CD4-positive, alpha-beta memory T cell (primary cell): ENCODE measurements at places on chromosomes 4 and X.

GRCh38 chr4:138392751-138393308, 150.7 kb upstream of the SLC7A11 start:
- no peak for DNase-seq

DNA sequence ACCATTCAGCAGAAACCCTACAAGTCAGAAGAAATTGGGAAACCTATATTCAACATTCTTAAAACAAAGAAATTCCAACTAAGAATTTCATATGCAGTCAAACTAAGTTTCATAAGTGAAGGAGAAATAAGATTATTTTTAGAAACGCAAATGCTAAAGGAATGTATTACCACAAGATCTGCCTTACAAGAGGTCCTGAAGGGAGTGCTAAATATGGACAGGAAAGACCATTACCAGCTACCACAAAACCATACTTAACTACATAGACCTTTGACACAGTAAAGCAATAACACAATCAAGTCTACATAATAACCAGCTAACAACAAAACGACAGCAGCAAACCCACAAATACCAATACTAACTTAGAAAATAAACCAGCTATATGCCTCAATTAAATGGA, 169.3 kb upstream of the FGF16 start:
- no peak for DNase-seq

- no peak for DNase-seq
Observed at GRCh38 chr4:6013564-6013963, 4.7 kb downstream of the C4orf50 start.

DNA sequence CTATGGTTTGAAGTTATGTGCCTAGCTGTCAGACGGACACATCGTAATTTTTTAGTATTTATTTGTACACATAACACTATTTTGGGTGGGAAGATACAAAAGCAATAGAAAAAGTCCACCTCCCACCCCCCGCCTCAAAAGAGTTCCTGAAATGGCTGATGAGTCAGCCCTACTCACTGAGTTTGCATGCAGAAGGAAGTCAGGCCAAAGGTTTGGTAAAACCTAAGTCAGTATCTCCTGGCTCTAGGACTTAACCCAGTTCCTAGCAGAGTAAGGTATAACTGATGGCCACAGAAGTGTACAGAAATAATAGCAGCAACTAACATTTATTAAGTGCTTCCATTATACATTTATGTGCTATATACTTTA, 2.9 kb upstream of the KLHL2 start:
- DNase-seq, result no peak

- no peak for DNase-seq
Observed at GRCh38 chrX:124665621-124666400, 319.4 kb downstream of the SH2D1A start.

GRCh38 chr4:110442788-110443187, 33.2 kb upstream of the ENPEP start:
- DNase-seq, result no peak

- no peak for DNase-seq
Observed at GRCh38 chr4:6343939-6344408, 74.3 kb downstream of the WFS1 start.

- no peak for DNase-seq
Observed at GRCh38 chrX:132367314-132367713, 121.5 kb downstream of the MBNL3 start.

DNA sequence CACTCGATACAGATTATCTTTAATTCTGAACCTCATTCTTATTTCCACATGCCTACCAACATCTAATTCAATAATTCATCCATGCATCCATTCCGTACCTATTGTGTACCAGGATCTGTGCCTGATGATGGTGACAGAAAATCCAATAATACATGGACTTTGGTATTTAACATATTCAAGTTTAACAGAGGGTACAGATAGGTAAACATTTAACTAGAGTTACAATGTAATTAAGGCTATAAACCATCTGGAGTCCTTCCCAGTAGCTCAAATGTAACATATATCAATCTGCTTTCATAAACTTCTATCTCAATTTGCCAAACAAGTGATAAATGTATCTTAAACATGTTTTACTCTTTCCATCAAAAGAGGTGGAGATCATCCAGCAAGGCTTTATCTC, 561.5 kb upstream of the FTHL17 start:
- no peak for DNase-seq

- DNase-seq, result no peak
Observed at GRCh38 chr4:41346306-41347061, 89.8 kb downstream of the UCHL1 start.

- no peak for DNase-seq
Observed at GRCh38 chrX:43682726-43683125, 26.6 kb downstream of the MAOA start.
